Endodermal cell (in vitro differentiated cells): ENCODE measurements at places on chromosomes 6 and 20. TPM values are rescaled to one million over a fixed set of nuclear protein-coding genes. Genes with fewer than 3 reads are reported as not detected.

PAK5 gene
- total RNA-seq = 0.14 to 0.22 TPM (median 0.21 TPM) in 3 replicates

KIZ gene
- 49.9 and 50.3 TPM in 2 replicates for total RNA-seq

RAD21L1 gene
- not detected in 2 replicates for total RNA-seq

ARMH2 gene
- total RNA-seq = not detected in 2 replicates

IMPG1 gene
- total RNA-seq = not detected in 3 replicates

HLA-DRB5 gene
- 0.71 to 1.9 TPM (median 1.1 TPM) in 3 replicates for total RNA-seq

CLVS2 gene
- 35.5 and 38.9 TPM in 2 replicates for total RNA-seq

KDM1B gene
- 9.3 and 9.4 TPM in 2 replicates for total RNA-seq

EPPIN gene
- total RNA-seq = 0.18 TPM in 2 replicates

RIMS4 gene
- 4.3 and 5.3 TPM in 2 replicates for total RNA-seq

DNA sequence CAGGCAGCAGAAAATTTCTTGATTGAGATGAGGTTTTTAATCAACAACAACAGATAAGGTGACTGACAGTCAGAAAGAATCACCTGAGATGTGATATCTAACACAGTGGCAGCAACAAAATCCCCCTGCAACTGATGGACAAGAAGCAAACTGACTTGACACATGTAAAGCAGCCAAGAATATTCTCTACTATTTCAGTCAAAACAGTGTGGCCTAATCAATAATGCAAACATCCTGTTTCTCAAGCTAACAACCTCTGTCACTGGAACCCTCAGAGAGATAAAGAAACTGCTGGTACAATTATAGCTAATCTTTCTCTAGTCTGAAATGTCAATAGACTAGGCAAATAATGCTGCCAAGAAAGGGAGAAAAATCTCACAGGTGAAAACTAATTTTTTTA is 4.6 kb upstream of the CGA start:
- H3K4me3 ChIP-seq = peak overlapping the region; percentile 24
- H3K27ac ChIP-seq = no peak overlapping the region
- DNase-seq = no peak
- H3K4me1 ChIP-seq = peaks cover 11% of the 10 kb centered on the region

DNA sequence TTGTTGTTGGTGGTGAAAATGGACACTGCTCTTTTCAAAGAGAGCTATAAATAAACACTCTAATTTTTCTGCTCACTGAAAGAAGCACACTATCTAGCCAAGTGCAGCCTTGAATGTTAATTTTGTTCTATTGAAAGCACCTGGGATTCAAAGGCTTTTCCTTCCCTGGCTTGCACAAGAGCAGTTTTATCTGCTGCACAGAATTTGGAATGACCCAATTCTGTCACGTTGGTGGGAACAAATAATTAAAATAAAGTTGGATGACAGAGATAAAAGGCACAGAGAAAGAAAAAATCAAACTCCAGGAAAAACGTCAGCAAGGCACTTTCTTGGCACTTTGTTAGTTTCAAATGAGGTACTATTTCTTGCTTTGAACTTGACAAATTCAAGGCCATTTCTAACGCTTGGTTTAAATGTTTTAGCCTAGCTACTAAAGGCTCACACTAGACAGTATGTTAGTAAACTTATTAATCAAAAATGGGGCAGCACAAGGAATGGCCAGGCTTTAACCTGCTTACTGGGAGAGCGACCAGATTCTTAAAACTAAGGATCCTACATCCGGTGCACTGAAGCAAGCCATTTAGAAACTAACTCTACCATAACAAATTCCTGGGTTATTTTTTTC is 145.5 kb upstream of the ARG1 start:
- DNase-seq = no peak
- H3K36me3 ChIP-seq = no peaks in the 10 kb centered on the region
- H3K27ac ChIP-seq = no peak overlapping the region
- no peaks in the 10 kb centered on the region for H3K27me3 ChIP-seq
- no peaks in the 10 kb centered on the region for H3K4me1 ChIP-seq

GRCh38 chr20:53639647-53640440 is 46.2 kb upstream of the ZNF217 start:
- peak; percentile 14 for DNase-seq
- H3K27ac ChIP-seq = no peak overlapping the region
- no peaks in the 10 kb centered on the region for H3K27me3 ChIP-seq
- H3K4me3 ChIP-seq = no peak overlapping the region
- no peaks in the 10 kb centered on the region for H3K36me3 ChIP-seq
- H3K4me1 ChIP-seq = no peaks in the 10 kb centered on the region

DNA sequence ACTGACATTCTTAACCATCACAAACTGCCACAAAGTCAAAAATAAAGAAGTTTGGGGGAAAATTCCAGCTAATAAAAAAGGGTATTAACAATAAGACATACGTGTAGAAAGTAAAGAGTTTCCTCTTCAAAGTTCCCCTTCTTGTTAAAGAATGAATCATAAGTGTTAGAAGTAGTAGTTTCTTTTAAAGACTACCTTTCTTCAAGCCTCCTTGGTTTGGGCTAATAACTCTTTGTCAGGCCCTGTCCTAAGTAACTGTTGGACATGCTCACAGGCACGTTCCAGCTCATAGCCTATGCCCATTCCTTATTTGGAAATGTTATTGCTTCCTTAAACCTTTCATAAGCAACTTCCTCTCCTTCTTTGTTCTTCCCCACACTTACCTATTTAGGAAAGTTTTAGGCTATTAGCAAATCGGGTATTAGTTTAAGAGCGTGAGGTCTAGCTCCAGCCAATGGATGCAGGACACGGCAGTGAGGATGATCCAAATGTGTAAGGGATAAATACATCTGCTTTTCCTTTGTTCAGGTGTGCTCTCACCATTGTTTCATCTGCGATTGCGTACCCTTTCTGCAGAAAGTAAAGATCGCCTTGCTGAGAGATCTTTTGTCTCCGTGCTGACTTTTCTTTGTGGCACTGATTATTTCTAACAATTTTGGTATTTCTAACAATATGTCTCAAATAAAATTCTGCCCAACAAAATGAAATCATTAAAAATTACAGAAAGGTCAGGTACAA is 64.9 kb downstream of the CHD6 start:
- DNase-seq = no peak
- H3K36me3 ChIP-seq = peaks cover 30% of the 10 kb centered on the region
- H3K27me3 ChIP-seq = no peaks in the 10 kb centered on the region
- H3K27ac ChIP-seq = no peak overlapping the region
- no peaks in the 10 kb centered on the region for H3K4me1 ChIP-seq
- peak overlapping the region; percentile 50 for H3K4me3 ChIP-seq

DNA sequence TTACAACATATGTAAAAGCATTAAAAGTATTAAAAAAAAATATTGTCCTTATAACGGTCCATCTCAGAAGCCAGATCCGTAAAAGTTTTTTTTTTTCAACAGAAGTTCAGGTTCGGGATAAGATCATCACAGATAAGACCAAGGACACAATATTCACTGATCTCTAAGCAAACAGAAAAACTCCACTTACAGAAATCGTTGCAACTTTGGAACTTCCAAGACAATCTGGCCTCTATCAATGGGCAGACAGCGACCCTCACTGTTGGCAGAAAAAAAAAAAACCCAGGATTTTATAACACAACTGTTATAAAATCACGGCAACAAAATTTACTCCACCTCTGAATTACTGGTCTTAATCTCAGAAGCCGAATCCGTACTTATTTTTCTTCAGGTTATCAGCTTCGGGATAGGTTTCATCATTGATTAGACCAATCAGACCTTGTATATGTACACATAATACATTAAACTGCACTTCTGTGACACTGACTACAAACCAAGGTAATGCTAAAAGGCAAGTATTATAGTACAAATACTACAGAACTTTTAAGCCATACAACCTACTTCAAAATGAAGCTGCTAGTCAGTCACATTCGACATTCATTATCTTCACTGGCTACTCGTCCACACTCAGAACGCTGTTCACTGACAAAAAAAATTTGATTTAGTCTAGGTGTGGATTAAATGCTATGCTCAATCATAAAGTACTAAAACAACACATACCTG is 34.7 kb upstream of the SYNCRIP start:
- DNase-seq = no peak
- H3K4me3 ChIP-seq = peak overlapping the region; percentile 96
- H3K4me1 ChIP-seq = no peaks in the 10 kb centered on the region
- no peaks in the 10 kb centered on the region for H3K27me3 ChIP-seq
- no peak overlapping the region for H3K27ac ChIP-seq

GRCh38 chr20:41081276-41081814 is 52.7 kb downstream of the TOP1 start:
- H3K27me3 ChIP-seq = no peaks in the 10 kb centered on the region
- no peak overlapping the region for H3K4me3 ChIP-seq
- H3K4me1 ChIP-seq = peaks cover 5% of the 10 kb centered on the region
- H3K36me3 ChIP-seq = peaks cover 96% of the 10 kb centered on the region
- no peak for DNase-seq

GRCh38 chr20:16541226-16541625 is 32.0 kb downstream of the KIF16B start:
- no peaks in the 10 kb centered on the region for H3K27me3 ChIP-seq
- no peak overlapping the region for H3K4me3 ChIP-seq
- no peak overlapping the region for H3K27ac ChIP-seq
- H3K36me3 ChIP-seq = no peaks in the 10 kb centered on the region
- no peak for DNase-seq

GRCh38 chr20:39048000-39048696 is 86.0 kb downstream of the DHX35 start:
- H3K27me3 ChIP-seq = peaks cover 7% of the 10 kb centered on the region
- peaks cover 3% of the 10 kb centered on the region for H3K4me1 ChIP-seq
- H3K27ac ChIP-seq = no peak overlapping the region
- H3K4me3 ChIP-seq = no peak overlapping the region

DNA sequence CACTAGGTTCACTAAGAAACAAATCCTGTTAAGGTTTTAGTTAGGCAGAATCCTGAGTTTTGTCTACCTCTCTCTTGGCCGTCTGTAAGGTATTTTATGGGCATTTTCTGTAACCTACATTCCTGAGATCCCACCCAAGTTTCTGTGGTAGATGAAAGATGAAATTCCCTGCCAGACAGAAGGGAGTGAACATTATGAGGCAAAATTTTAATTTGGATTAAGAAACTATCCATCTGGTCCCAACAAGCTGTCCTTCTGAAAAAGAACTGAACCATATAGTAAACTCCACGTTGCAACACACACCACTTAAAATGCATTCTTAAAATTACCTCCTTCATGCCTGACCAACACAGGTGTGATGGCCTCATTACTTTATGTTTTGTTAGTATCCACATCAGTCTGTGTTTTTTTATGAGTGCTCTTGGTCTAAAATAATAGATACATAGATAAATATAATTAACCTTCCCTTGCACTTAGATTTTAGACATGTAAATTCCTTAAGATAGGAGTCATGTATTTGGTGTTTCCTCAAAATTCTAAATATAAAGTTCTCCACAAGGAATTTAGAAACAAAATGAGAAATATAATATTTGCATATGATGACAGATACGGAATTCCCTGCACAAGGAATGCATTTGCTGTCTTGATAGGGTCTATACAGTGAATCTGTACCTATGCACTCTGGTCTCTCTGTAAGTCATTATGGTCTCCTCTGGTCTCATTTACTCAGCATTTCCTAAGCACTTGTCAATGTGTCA is 86.5 kb downstream of the CHD6 start:
- DNase-seq = no peak
- peaks cover 10% of the 10 kb centered on the region for H3K4me1 ChIP-seq
- no peak overlapping the region for H3K4me3 ChIP-seq
- peaks cover 34% of the 10 kb centered on the region for H3K36me3 ChIP-seq
- no peak overlapping the region for H3K27ac ChIP-seq

DNA sequence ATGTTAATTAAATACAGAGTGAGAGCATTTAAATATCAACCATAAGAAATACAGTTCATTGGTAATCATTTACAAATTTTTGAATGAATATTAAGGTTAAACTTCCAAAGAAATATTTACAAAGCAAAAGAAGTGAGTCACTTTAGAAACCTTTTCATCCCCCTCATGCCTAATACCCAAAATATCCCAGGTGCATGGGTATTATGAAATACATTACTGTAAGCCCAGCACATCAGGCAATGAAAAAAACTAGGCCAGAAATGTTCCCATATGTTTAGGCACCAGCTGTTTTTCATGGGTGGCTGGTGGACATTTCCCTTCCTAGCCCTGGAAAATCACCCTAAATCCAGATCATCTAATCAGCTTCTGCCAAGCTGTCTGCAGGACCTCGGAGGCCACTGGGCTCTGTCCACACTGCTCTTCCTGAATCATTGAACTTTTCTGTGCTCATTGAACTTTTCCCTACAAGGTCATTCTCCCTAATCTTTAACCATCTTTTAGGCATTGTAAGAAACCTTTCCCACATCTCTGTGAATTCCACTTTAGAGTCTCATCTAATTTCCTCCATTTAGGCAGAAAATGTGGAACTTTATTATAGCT is 145.3 kb upstream of the STXBP5 start:
- no peak overlapping the region for H3K27ac ChIP-seq
- no peaks in the 10 kb centered on the region for H3K4me1 ChIP-seq

DNA sequence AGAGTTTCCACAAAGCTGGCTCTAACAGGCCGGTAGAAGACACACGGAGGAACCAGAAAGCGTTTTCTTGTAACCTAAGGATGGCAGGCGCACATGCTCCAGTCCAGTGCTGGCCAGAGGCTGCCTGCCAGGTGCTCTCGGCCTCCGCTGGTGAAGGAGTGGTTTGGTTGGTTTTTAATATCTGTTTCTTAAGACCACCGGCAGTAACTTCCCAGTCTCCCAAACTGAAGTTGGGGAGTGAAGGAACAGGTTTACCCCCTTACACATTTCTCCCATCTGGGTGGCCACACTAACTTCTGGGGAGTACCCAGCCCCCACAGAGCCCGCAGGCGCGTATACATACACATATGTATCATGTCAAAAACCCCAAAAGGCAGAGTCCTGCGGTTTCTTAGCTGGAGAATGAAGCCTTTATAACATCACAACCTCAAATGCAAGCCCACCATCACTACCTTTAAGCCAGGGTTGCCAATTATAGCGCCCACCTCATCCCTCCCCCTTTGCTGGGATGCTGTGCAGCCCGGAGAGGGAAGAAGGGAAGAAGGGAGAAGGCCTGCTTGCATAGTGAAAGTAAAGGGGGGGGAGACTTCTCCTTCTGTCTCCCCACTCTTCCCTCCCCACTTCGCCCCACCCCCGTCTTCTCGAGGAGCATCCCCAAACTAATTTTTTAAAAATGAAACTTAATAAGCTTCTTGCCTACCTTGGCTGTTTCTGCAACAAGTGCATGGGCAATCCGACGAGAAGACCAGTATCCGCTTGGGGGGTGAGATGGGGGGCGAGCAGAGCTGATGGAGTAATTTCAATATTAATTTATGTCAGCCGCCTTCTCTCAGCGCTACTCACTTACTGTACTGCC is 1.0 kb downstream of the TRERF1 start:
- no peaks in the 10 kb centered on the region for H3K36me3 ChIP-seq
- H3K4me3 ChIP-seq = peak overlapping the region; percentile 94
- peaks cover 8% of the 10 kb centered on the region for H3K27me3 ChIP-seq
- peaks cover 7% of the 10 kb centered on the region for H3K4me1 ChIP-seq
- peak; percentile 71 for DNase-seq

DNA sequence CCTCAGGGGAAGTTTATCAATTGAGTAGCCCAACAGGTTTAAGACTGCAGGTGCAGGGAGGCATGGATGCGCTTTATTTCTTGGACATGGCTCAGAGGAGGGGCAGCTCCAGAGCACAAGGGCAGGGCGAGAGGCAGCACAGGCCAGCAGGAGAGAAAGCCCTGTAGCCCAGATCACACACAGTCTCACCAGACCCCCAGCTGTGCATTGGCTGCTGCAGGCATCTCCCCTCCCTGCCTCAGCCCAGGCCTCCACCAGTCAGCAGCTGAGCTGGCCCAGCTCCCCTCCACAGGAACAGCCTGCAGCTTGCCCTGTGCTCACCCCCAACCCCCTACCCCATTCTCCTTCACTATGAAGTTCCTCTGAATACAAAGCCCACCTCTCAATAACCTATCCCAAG is 24.7 kb downstream of the MRPL14 start:
- peak; percentile 71 for DNase-seq
- H3K4me3 ChIP-seq = no peak overlapping the region
- no peaks in the 10 kb centered on the region for H3K4me1 ChIP-seq

GRCh38 chr20:2133318-2134183 is 31.9 kb downstream of the STK35 start:
- H3K27me3 ChIP-seq = no peaks in the 10 kb centered on the region
- H3K27ac ChIP-seq = peak overlapping the region; percentile 53
- peaks cover 10% of the 10 kb centered on the region for H3K36me3 ChIP-seq
- no peaks in the 10 kb centered on the region for H3K4me1 ChIP-seq
